Colonic mucosa (tissue), 4 donors: ENCODE measurements at places on chromosomes 1 and 21.

DNA sequence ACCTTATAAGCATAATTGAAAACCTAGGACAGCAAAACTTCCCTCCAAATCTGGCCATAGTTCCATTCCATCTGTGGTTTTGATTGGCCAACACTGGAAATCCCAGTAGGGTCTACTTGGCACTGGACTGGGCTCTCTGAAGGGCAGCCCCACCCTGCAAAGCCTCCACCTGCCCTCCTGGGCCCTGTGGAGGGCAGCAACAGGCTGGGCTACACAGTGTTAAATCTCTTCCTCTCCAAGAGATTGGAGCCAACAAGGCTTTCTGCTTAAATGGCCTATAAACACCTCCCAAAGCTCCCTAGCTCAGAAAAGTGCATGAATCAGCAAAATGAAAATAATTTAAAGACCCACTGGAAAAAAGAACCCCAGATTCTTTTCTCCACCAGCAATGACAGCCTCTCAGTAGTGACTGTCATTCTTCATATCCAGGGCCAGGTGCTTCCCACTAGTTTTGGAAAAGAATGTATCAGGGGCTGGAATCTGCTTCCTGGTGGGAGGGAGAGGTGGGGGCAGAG is 58.5 kb downstream of the BEND5 start:
- no peak overlapping the region for H3K27ac ChIP-seq
- no peaks in the 10 kb centered on the region for H3K4me1 ChIP-seq
- DNase-seq: no peak
- H3K27me3 ChIP-seq: no peaks in the 10 kb centered on the region
- no peak overlapping the region for H3K4me3 ChIP-seq
- H3K36me3 ChIP-seq: no peaks in the 10 kb centered on the region

- peaks cover 6% of the 10 kb centered on the region for H3K4me1 ChIP-seq
- no peak overlapping the region for H3K27ac ChIP-seq
- H3K27me3 ChIP-seq: no peaks in the 10 kb centered on the region
- no peaks in the 10 kb centered on the region for H3K36me3 ChIP-seq
Measured at GRCh38 chr1:155022136-155022926, 11.2 kb downstream of the DCST2 start.

DNA sequence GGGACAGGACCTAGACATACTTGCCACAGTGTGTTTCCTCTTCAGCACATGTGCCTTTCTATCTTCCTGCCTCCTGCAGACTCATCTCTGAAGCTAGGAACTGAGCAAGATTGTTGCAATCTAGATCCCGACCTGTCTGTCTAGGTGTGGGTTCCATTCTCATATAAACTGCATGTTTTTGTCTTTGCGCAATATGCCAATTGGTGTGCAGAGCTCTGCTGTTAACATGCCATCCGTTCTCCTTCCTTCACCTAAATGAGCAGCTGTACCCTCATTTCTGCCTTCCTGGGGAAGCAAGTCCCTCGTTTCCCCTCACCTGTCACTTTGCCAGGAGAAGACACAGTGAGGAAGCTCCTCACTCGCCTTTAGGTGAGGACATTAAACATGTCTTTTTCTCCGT is 55.5 kb downstream of the SLC35F3 start:
- H3K36me3 ChIP-seq: no peaks in the 10 kb centered on the region
- no peak for DNase-seq
- no peak overlapping the region for H3K27ac ChIP-seq
- no peak overlapping the region for H3K4me3 ChIP-seq

DNA sequence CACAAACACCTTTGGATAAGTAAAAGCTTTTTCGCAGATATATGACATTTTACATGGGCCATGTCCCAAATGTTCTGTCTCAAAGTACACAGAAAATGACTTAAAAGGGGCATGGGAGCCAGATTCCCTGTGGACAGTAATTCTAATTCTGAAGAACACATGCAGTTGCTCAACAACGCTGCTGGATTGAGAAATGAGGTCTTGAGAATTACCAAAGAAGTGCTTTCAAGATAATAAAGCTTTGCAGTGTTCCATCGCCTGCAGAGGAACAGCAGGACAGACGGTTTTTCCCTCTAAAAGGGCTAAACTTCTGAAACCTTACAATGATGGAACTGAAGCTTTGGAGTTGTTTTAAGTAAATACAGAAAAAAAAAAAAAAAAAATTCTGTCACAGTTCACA is 55.3 kb upstream of the HSPA13 start:
- H3K36me3 ChIP-seq: no peaks in the 10 kb centered on the region
- no peaks in the 10 kb centered on the region for H3K4me1 ChIP-seq
- DNase-seq: no peak
- no peak overlapping the region for H3K4me3 ChIP-seq
- no peaks in the 10 kb centered on the region for H3K27me3 ChIP-seq
- H3K27ac ChIP-seq: no peak overlapping the region

GRCh38 chr1:168234846-168235547 is 9.2 kb downstream of the SFT2D2 start:
- H3K27me3 ChIP-seq: no peaks in the 10 kb centered on the region
- H3K4me1 ChIP-seq: no peaks in the 10 kb centered on the region
- no peak overlapping the region for H3K4me3 ChIP-seq
- H3K36me3 ChIP-seq: peaks cover 8% of the 10 kb centered on the region
- no peak for DNase-seq
- H3K27ac ChIP-seq: no peak overlapping the region

GRCh38 chr1:109826446-109826845 is 62.7 kb upstream of the EPS8L3 start:
- no peak for DNase-seq
- H3K36me3 ChIP-seq: no peaks in the 10 kb centered on the region
- H3K27me3 ChIP-seq: no peaks in the 10 kb centered on the region
- no peak overlapping the region for H3K27ac ChIP-seq

- H3K36me3 ChIP-seq: no peaks in the 10 kb centered on the region
- no peak for DNase-seq
- no peaks in the 10 kb centered on the region for H3K4me1 ChIP-seq
- no peak overlapping the region for H3K27ac ChIP-seq
Measured at GRCh38 chr1:69987881-69988280, 217.5 kb downstream of the LRRC40 start.

- H3K4me3 ChIP-seq: no peak overlapping the region
- no peaks in the 10 kb centered on the region for H3K36me3 ChIP-seq
- no peak for DNase-seq
- H3K4me1 ChIP-seq: no peaks in the 10 kb centered on the region
- H3K27me3 ChIP-seq: no peaks in the 10 kb centered on the region
- H3K27ac ChIP-seq: no peak overlapping the region
Measured at GRCh38 chr1:161987303-161987702, 36.4 kb downstream of the OLFML2B start.
